ENCODE measurements at places on chromosomes 11 and 22.

- no peak for DNase-seq
Observed at GRCh38 chr11:65630215-65630614, 7.7 kb upstream of the SIPA1 start.

GRCh38 chr22:20165913-20166312 lies 15.1 kb upstream of the CCDC188 start:
- no peak for DNase-seq

- peak; percentile 60 for DNase-seq
Observed at GRCh38 chr11:73388265-73389133, 12.3 kb downstream of the RELT start.

GRCh38 chr11:110988671-110989070 lies 256.9 kb upstream of the POU2AF2 start:
- DNase-seq: no peak

DNA sequence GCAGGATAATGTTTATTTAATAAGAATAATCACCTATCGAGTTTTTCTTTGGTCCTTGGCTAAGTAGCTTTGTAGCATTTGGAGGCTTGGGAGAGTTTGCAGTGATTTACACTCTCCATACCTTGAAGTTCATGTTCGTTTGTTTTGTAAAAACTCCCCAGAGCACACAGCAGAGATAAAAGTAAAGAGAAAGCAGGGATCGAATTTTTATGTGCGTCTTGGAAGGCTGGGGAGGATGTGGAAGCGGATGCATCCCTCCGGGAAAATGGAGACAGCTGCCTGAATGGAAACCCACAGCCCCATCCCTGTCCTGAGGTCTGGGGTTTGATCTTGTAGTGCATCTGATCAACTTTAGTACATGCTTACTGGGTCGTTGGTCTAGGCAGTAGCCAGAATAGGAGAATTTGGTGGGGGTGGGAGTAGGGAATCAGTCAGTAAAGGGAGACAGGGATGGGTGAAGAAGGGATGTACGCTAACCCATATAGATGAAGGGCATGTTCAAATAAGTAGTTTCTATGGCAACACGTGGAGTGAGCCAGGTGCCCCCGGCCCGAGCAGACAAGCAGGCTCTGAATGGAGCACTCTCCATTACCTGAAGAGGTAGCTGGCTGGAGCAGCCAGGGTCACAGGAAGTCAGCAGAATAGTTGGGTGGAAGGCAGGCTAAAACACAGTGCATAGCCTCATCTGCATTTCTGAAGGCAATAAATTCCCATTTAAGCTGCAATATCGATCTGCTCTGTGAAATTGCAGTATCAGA lies 147.8 kb downstream of the COMMD9 start:
- DNase-seq: no peak

DNA sequence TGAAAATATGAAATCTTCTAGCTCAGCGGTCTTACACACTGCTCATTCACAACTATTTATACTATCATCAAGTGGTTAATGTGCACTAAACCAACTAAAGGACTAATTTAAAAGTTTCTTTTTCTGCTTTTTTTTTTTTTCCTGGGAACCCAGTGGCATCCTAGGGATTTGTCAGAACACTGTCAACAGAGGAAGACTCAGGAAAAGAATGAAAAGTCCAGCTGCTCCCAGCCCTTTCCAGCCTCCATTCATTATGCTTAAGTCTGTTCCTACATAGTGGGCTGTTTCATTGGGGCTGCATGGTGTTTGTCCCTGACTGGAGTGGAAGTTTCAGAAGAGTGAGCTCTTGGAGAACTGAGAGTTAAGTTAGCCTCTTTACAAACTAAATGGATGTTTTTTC lies 391.1 kb downstream of the AASDHPPT start:
- DNase-seq: no peak

DNA sequence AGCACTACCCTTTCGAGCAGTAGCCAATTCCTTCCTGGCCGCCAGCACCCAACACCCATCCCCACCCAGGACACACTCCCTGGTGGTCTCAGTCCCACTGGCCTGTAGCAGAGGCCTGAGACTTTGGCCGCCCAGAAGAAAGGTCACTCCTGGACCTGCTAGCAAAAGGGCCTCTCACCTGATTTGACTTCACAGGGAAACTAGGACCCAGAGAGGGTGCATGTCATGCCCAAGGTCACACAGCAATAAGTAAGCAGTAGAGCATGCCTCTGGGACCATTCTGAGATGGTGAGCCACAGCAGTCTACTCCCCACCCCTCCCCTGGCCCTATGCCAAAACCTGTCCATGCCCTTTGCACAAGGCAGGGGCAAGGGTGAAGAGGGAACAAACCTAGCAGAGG lies 7.3 kb downstream of the ARRB1 start:
- DNase-seq: peak; percentile 48

- peak; percentile 45 for DNase-seq
Observed at GRCh38 chr11:32713496-32713895, 81.0 kb downstream of the CCDC73 start.

DNA sequence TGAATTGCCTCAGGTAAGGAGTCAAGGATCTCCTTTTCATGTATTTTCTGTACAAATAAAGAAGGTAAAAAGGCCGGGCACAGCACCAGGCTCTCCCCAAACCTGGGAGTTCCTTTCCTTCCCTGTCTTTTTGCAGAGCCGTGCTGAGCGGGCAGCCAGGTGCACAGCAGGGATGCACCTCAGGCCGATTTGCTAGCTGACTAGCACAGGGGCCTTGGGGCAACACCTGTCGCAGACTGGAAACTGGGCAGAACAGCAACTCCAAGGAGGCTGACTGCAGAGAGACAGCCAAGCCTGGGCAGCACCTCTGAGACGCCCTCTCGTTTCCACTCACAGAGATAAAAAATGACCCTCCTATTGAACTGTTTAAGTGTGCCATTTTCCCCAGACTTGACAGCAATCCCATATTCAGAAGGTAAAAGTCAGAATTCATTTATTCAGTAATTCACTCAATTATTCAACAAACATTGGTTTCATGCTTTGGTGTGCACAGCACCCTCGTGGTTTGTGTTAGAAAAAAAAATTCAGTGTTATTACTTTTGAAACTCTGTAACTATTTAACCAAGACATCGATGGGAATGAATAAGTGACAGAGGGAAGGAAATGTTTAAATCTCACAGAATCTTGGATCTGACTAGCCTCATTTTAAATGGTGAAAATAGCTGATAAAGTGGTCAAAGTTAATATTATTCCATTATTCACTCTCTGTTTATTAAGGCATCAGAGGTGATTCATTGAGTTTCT lies 120.9 kb downstream of the GALNT18 start:
- DNase-seq: no peak

DNA sequence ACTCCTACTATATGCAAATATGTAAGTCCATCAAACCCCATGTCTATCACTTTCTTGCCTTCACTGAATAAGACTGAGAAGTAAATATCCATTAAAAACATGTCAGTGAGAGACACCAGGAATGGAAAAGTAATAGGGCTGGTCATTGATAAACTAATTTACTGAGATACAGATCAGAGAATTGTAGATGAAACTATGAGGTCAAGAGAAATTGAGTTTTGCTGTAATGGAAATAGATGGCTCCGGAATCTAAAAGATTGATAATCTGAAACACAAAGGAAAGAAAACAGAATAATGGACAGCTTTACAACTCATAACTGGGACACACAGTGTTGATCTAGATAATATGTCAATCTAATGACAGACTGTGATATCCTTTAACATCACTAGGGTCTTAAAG lies 1018.3 kb upstream of the RAG2 start:
- no peak for DNase-seq

- peak; percentile 73 for DNase-seq
Observed at GRCh38 chr11:7436657-7437056, 48.6 kb upstream of the OLFML1 start.

GRCh38 chr22:24016156-24016555 lies 5.1 kb downstream of the CABIN1 start:
- DNase-seq: no peak

- no peak for DNase-seq
Observed at GRCh38 chr22:38246046-38246658, 26.7 kb downstream of the TMEM184B start.

DNA sequence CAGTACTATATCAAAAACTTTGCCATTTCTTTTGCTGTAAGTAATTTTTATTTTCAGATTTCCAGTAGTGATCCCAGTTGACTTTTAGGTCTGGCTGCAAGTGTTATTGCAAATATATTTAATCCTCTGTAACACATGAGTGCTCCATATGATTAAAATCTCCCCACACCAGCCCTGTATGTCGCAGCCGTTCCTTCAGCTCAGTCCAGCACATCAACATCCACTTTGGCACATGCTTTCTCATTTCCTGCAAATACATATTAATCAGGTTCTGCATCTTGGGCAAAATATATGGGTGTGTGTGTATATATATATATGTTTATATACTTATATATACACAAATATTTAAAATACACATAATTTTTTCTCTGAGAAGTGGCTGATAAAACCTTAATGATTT lies 919.5 kb downstream of the JRKL start:
- DNase-seq: no peak

DNA sequence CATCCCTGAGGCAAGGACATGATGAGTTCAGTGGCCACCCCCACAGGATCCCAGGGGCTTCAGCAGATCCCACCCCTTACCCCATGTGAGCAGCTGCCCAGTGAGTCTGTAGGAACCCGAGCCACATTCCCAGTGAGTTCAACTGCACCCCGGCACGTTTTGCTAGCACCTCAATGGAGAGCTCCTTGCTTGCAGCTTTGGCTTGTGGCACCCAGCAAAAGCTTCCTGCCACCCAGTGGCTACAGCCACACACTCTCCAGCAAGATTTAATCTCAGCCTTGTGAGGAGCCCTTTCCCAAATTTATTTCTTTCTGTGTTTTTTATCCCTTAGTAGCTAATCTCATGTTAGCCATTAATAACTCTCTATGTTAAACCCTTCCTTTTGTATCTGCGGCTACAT lies 4.0 kb downstream of the SAA1 start:
- no peak for DNase-seq

GRCh38 chr22:32754413-32755041 lies 47.0 kb upstream of the TIMP3 start:
- no peak for DNase-seq

GRCh38 chr11:19519912-19520641 lies 192.6 kb upstream of the NAV2 start:
- DNase-seq: no peak

DNA sequence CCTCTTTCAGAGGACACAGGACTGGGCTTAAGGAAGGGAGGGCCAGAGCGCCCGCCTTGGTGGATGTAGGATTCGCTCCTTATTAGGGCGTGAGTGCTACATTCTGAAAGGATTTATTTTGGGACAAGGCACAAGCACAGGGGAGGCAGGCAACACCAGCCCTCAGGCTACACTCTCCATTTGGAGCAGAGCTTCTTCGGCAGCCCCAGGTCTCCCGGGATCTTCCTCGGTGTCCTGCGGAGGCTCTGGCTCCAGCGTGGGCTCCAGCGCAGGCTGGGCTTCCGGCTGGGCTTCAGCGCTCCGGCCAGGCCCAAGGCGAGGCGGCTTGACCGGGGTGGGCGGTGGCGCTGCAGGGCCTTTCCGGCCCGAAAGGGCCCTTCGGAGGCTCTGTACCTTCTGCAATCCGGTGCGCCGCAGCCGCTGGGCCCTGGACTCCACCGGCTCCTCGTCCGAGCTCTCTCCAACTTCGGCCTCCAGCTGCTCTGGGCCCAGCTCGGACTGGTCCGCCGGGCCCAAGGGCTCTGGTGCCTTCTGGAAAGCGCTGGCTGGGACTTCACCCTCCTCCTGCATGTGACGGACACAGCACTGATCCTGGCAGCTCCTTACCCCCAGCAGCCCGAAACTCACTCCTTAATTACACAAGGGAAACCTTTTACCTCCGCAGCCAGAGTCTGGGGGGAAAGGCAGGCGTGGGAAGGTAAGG lies 1.1 kb downstream of the CAVIN3 start:
- peak; percentile 8 for DNase-seq

DNA sequence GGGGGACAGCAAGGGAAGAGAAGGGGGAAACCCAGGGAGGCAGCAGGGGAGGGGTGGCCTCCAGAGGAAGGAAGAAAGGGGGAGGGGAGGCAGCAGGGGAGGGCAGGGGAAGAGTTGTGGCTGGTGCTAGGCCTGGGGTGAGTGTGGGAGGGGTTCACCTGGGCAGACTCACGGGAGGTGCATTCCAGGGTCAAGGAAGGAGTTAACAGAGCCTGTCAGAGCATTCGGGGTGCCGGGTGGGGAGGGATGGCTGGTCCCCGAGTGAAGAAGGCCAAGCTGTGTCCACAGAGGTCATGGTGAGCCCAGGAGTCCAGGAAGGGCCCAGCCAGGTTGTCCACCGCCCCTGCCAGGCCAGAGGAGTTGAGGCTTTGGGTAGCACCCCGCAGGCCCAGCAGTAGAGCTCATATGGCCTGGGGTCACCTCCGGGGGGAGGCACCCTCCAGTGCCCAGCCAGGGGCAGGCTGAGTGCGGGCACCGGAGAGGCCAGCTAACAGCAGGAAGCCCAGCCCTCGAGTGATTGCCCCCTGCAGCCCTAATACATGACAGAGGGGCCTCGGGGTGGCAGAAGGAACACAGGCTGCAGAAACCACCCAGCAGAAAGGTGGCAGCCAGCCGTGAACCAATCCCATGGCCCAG lies 31.1 kb upstream of the PPARA start:
- no peak for DNase-seq

DNA sequence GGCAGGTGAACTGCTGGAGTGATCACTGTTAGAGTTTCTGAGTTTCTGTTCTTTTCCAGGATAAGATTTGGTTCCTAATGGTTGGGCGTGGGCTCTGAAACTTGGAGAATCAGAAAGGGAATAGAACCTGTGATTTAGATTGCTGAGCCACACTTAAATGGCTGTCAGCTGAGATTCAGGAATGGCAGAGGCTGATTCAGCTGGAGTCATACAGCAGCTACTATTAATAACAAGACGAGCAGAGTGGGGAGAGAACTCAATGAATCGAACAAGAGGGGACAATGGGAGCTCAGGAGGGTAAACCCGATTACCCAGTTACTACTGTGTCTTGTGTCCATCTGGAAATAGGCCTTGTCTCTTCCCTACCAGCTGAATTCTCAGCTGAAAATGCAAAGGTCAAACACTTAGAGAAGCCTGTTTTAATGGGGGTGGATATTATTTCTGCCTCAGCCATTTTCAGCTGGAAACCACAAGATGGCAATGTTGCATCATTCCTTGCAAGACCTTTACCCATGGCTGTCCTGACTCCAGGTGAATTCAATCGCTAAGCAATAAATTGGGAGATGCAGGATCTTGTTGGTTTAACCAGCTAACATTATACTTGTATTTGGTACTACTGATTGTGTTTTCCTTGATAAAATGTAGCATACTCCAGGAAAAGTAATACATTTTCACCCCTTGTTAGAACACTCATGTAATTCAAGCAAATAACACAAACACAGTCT lies 104.5 kb upstream of the RAG2 start:
- DNase-seq: peak; percentile 78

GRCh38 chr11:116126562-116126961 lies 622.3 kb upstream of the CADM1 start:
- no peak for DNase-seq

- no peak for DNase-seq
Observed at GRCh38 chr22:41226723-41227655, 13.7 kb downstream of the CHADL start.

GRCh38 chr22:42142771-42143461 lies 12.3 kb upstream of the CYP2D6 start:
- no peak for DNase-seq

GRCh38 chr22:47245786-47246185 lies 483.3 kb downstream of the TBC1D22A start:
- no peak for DNase-seq

All from hematopoietic multipotent progenitor cell treated with erythropoietin and hydrocortisone succinate and interleukin-3 and kit ligand, for 4 days (in vitro differentiated cells).